Stimulated activated CD8-positive, alpha-beta memory T cell treated with anti-CD3 and anti-CD28 coated beads, Interleukin-12 subunit alpha, Interleukin-12 subunit beta, amount 100 ng/mL, for 1 hour (primary cell): ENCODE measurements at places on chromosomes 6 and 20.

DNA sequence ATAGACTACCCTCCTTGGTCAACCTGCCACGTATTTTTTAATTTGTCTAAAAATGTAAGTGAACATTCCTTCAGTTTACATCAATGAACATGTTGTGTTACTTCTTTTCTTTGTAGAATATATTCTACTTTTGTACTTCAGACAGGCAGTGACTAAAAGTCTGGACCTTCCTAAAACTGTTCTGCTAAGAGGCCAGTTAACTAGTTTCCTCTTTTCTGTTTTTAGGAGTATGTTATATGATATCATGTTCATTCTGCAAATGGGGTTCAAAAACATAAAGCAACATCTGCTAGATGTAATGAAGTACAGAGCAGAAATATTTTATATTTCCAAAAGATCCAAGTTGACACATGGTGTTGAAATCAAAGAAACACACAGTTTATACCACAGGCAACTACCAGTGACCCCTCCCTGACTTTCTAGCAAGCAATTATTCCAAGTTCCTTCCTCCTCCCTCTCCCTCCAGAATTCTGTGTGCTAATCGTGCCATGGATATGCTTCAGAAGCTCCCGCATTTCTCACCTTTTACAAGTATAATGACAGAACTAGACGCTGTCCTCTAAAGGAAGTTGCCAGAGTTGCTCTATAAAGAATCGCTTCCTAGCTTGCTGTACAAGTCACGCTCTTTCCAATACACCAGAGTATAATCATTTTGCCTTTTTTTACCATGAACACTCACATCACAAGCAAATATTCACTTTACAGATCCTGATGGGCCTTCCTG, 64.7 kb downstream of the ARHGAP18 start:
- DNase-seq, result no peak

GRCh38 chr20:63539092-63539430, 1.9 kb upstream of the PTK6 start:
- no peak for DNase-seq

- no peak for DNase-seq
These were observed 125.1 kb downstream of the MRPL14 start for GRCh38 chr6:44002067-44002592.

DNA sequence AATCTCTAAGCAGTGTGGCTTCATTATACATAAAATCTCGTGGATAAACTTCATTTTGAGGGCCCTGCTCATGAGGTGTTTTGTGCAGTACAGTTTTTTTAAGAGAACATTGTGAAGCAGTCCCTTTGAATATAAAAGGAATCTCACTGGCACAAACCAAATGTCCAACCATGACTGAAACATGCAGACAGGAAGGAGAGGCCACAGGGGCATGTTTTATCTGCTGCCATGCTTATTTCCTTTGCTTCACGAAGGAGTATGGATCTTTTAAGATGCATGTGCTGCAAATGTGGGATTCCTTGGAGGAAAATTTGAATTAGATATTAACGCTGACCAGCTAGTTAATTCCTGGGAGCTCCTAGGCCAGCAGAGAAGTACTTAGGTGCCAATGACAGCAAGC, 192.3 kb downstream of the DST start:
- DNase-seq, result no peak

DNA sequence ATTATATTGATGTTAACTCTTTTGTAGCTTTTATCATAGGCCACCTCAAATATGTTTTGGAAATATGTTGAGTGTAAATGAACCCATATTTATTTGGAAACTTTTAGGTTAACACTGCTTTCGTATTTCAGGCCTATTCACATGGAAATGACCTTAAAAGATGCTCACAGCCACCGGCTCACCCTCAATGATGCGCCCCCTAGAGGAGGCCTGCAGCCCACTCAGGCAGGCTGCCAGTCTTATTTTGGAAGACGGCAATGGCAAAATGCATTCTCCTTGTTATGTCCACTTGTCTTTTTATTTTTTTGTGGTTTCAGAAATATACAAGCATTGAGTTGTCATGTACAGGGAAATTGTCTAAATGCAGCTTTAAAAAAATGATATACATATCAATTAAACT, 869.7 kb downstream of the PHF3 start:
- DNase-seq, result no peak

- DNase-seq, result no peak
These were observed 7.3 kb downstream of the DLGAP4 start for GRCh38 chr20:36313476-36313875.

GRCh38 chr20:41655962-41656618, 37.9 kb upstream of the CHD6 start:
- DNase-seq, result no peak

GRCh38 chr6:149236589-149236988, 80.9 kb upstream of the TAB2 start:
- no peak for DNase-seq

DNA sequence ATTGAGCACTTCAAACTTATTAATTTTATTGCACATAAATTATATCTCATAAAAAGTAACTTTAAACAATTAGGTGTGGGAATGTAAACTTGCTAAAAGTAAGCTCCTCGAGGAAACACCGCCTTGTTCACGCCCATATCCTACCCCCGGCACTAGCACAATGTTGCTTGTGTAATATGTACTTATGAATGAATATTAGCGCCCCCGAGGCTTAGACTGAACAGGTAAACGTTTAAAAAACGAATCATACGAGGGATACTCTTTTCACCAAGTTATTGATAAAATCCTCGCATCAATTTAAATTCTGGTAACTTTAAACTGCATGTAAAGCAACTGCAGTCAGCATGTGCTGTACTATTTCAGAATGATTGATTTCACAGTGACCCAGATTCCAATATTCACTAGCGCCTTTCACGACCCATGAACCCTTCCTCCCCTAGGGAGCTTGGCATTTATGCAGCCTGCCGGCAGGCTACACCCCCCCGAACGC, 637 bp downstream of the TFB1M start:
- no peak for DNase-seq

GRCh38 chr6:166474721-166475565, 92.2 kb upstream of the MPC1 start:
- DNase-seq, result no peak

GRCh38 chr20:62361799-62362589, 5.1 kb downstream of the LAMA5 start:
- DNase-seq, result no peak

- no peak for DNase-seq
These were observed 13.7 kb downstream of the TRAF3IP2 start for GRCh38 chr6:111591901-111592461.

DNA sequence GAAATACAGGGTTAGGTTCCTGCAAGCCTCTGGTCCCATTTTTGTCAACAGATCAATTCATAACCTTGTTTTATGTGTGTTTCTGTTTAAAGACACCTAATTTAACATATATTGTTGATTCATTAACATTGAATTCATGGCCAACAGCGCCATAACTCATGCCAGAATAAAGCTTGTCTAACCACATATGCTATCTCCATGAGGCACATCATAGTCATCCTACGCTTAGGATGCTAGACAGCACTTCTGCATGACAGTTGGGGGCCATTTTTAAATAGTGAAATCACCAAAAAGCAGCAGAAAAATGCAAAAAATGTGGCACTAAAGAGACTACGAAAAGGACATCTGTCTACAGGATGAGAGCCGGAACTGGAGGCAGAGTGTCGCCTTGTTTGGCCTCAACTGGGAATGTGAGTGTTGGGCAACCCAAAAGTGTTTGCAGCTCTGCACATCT, 37.9 kb downstream of the TRAM2 start:
- no peak for DNase-seq

DNA sequence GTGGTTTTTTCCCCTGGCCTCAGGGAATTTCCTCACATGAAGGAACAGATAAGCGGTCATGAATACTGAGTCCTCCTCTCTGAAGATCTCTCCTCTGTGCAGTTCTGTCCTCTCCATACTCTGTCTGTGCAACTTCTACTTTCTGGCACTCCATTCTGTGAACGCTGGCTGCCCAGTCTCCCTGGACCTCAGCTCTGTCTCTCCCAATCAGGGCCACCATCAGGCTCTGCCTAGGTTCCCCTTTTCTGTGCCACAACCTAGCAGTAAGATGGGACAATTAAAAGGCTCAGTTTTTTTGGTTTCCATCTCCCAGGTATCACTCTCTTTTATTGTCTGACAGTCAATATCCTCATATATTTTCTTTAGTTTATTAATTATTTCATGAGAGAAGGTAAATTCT, 4.8 kb upstream of the ADGB start:
- no peak for DNase-seq

DNA sequence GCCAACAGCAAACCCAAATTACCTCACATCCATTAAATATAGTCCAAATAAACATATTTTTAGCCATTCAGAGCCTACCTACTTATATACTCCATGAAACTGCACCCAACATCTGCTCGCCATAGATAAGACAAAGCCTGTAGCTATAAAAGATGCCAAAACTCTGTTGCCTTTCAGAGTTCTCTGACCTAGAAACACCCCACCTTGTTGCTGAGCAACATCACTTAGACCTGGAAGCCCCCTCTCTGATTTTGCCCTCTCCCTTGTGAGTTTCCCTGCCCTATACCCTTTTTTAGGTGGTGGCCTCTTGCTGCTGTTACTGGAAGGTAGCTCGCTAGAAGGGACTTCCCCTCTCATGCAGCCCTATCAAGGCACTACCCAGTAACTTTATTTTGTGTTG, 27.7 kb upstream of the FBXL4 start:
- DNase-seq, result no peak

GRCh38 chr6:89707766-89708165, 69.2 kb upstream of the LYRM2 start:
- no peak for DNase-seq

DNA sequence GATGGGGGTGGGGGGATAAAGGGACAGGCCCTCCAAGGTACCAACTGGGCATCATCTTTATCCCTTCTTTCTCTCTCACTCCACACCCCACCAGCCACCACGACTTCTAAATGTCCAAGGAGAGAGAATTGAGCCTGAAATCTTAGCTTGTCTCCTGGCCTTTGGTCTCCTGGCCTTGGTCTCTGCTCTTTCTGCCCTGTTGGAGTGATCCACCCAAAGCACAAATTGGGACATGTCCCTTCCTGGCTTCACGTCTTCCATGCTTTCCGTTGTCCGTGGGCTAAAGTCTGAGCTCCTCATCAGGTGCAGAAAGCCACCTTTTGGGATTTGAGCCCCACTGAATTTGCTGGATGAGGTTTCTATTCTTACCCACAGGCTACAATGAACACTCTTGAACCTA, 8.4 kb downstream of the ADIG start:
- DNase-seq, result no peak

DNA sequence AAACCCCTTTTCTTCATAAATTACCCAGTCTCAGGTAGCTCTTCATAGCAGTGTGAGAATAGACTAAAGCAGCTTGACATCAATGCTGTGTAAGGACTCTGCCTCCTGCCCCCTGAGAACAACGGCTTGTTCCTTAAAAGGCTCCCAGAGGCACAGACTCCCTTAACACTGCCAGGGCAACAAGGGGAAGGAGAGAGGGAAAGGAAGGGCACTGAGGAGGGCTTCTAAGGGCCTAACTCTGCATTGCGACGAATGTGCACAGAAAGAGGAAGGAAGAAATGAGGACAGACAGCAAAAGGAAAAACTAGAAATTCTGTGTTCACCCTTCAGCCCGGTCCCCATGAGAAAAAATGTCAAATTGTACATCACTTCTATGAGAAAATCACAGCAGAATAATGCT, 74.0 kb downstream of the AGPAT4 start:
- no peak for DNase-seq

DNA sequence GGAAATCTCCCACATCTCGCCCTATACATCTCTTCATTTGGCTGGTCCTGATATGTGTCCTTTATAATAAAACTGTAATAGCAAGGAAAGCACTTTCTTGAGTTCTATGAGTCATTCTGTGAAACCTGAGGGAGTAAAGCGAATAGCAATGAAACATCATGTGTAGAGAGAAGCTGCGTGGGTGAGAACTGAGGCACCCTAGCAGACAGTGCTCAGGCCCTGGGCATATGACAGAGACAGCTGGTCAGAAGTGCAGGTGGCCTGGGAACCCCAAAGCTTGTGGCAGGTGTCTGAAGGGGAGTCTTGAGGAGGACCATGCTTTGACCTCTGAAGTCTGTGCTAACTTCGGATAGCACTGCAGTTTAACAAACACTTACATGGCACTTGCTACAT, 1.3 kb upstream of the BLOC1S5 start:
- no peak for DNase-seq

- no peak for DNase-seq
These were observed 50.7 kb downstream of the PRDM1 start for GRCh38 chr6:106136845-106137244.

DNA sequence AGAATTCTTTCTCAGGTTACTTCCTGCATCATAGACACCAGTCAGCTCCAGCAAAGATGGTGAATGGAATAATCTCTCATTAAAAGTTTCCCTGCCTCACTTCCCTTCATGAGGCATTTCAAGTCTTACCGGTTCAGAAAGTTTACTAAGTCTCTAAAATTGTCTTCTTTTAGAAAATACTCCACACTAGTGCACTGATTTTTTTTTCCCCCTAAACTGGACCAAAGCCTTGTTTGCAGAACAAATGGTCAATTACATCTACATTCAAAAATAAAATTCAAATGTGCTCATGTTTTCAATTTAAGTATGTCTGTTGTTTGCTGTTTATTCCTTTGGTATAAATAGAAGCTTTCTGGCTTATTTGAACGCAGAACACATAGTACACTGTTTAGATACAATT, 111.2 kb downstream of the GMPR start:
- no peak for DNase-seq

GRCh38 chr6:101394936-101395335, 1.4 kb downstream of the GRIK2 start:
- no peak for DNase-seq

DNA sequence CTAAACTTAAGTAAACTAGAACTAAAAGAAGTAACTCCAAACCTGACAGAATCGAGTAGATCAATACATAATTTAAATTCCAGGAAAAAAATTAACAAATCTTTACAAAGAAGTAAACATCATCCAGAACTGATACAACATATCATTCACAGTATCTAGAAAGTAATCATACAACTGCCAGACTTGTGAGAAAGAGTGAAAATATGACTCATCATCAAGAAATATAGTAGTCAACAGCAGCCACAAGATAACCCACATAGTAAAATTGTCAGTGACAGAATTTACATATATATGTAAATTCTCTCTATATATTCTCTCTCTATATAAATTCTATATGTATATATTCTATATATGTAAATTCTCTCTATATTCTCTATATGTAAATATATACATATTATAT, 242.8 kb upstream of the RGS17 start:
- DNase-seq, result no peak

DNA sequence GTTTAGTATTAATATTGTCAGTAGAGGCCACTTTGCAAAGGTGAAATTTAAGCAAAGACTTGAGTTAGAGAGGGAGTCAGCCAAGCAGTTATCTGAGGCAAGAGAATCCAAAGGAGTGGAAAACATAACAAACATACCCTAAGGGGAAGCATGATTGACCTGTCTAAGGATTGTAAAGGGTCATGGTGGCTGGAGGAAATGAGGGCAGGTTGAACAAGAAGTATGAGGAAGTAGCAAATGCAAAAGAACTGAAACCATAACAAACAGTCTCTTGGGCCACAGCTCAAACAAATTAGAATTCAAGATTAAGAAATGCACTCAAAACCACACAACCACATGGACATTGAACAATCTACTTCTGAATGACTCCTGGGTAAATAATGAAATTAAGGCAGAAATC, 103.2 kb downstream of the FBXO5 start:
- DNase-seq, result no peak

- no peak for DNase-seq
These were observed 587.4 kb downstream of the GRIK2 start for GRCh38 chr6:101980924-101981323.
